A172 (cell line): ENCODE measurements at places on chromosomes 4 and X. TPM values are rescaled to one million over a fixed set of nuclear protein-coding genes. Genes with fewer than 3 reads are reported as not detected.
A peak's percentile ranks its signal among the peaks of the same experiment; 100 is the strongest.

GRCh38 chr4:54683616-54684346, 26.0 kb downstream of the KIT start:
- DNase-seq, result peak; percentile 18

- DNase-seq, result no peak
Measured at GRCh38 chrX:47664737-47665136, 5.8 kb upstream of the UXT start.

GRCh38 chr4:2275546-2276251, 13.8 kb upstream of the MXD4 start:
- no peak for DNase-seq

DNA sequence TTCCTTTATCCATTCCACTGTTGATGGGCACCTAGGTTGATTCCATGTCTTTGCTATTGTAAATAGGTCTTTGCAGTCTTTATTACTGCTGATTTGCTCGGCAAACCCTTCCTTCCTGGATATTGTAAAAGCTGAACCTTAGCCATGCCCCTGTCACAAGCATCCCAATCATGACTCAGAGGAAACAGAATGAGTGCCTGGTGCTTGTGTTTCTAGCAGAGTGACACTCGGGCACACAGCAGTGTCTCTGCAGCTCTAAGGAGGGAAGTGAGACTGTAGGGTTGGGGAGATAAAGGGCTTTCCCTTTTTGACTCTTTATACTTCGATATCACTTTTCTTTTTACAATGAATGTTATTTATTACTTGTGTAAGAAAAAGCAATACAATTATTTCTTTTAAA, 83.3 kb downstream of the AKAP4 start:
- no peak for DNase-seq

DNA sequence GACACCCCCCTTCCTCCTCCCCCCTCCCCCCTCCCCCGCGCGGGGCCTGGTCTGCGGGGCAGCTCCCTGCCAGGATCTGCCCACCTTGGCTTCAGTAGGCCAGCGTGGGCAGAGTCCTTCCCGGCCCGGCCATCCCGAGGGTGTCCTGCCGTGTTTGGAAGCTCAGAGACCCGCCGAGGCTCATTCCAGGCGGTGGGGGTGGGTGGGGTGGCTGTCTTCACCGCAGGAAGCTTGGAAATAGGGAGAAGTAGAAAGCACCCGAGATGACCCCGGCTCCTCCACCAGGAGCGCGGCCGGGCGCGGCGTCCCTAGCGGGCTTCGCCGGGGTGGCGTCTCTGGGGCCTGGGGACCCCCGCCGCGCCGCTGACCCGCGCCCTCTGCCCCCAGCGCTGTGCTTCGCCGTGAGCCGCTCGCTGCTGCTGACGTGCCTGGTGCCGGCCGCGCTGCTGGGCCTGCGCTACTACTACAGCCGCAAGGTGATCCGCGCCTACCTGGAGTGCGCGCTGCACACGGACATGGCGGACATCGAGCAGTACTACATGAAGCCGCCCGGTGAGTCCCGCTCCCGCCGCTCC, 1.6 kb downstream of the NAT8L start:
- DNase-seq, result no peak

DNA sequence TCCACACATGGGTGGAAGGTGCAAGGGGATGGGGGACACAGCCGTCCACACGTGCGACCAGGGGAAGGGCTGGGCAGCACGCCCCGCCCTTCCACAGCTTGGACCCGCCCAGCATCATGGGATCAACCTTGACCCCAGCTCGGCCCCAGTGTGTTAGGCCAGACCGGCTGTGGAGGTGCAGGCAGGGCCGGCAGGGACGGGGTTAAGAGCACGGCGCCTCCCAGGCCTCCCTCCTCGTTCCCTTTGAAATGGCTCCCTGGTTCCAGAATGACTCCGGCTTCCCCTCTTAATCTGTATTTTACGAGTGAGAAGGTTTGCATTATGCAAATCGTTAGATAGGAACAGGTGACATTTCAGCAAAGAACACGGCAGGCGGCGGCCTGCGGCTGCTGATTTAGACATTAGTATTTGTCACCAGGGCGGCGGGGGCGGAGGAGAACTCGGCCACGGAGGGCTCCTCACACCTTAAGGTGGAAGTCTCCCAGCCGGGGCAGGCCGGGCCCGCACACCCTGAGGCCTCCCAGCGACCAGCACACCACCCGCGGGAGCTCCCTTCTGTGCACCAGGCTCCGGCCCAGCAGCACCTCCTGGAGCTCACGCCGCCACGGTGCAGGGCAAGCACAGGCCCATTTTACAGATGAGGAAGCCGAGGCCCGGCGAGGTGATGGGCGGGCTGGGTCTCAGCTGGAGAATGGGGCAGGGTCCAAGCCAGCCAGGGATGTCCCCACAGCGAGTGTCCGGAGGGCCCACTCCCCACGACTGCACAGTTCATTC, 116.1 kb downstream of the FAM53A start:
- DNase-seq, result no peak

- no peak for DNase-seq
Measured at GRCh38 chrX:13008189-13008533, 33.3 kb downstream of the TMSB4X start.

- peak; percentile 95 for DNase-seq
Measured at GRCh38 chr4:87895964-87896621, 63.3 kb downstream of the MEPE start.

DNA sequence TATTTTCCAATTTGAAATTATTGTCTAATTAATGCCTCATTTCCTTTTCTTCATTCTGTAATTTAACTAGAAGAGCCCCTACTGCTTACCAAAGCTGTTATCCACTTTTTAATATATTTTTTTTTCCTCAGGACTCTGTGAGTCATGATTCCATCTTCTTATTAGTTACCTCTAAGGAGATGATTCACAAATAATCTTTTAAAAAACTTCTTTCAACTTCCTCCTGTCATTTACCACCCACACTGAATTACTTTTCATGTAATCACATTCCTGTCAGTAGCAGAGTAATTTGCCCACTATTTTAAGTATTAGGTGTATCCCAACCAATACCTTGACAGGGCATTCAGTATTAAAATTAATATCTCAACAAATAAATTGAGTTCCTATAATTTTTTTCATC, 470.9 kb upstream of the ADGRL3 start:
- DNase-seq, result peak; percentile 21

DNA sequence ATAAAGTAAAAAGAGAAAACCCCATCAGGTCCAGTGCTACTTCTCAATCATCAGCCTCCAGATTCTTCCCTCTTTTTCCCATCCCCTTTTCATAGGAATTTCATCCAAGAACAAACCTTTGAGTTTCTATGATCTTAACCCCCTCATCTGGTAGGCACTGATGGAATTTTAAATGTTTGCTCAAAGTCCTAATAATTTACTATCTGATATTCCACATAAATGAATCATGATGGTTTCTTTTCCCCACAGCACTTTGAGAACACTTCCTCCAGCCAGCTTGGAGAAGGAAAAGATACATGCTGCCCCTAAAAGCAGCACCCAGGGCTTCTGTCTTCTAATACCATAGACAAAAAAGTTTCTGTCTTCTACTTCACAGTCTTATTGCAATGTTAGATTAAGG, 19.4 kb upstream of the KLHL8 start:
- no peak for DNase-seq

GRCh38 chrX:40866893-40867292, 131.6 kb upstream of the MED14 start:
- peak; percentile 52 for DNase-seq

DNA sequence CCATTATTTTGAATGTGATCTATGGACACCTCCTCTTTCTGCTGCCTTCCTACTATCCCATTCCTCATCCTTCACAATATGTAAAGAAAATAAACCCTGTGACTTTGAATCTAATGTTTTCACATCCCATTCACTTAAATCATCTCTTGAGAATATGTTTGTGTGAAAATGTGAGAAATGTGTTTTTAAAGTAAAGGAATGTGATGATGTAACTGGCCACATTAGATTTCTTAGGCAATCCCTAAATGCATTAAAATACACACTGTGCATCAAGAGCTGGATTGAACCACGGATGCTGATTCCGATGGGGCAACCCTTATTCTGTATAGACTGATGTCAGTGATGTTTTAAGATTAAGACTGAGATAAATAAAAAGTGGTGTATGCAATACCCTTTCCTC, 558.9 kb upstream of the TENM3 start:
- DNase-seq, result no peak

GRCh38 chr4:7828793-7829301, 110.8 kb downstream of the AFAP1 start:
- DNase-seq, result peak; percentile 42

DNA sequence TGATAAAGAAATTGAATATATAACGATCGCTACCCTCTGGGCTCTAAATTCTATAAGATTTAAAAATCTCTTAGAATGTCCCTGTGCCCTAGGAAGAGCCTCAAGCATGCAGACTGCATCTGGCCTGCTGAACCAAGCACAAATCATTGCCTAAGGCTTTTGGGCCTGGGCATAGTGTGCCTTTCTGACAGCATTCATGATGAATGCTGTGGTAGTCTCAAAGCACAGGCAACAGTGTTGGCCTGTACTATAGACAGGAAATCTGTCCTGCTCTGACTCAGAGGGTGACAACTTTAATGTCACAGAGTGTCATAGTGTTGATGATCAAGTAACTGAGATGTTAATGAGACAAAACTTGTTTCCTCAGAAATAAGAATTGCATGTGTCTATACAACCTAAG, 717.3 kb downstream of the STIM2 start:
- DNase-seq, result no peak

DNA sequence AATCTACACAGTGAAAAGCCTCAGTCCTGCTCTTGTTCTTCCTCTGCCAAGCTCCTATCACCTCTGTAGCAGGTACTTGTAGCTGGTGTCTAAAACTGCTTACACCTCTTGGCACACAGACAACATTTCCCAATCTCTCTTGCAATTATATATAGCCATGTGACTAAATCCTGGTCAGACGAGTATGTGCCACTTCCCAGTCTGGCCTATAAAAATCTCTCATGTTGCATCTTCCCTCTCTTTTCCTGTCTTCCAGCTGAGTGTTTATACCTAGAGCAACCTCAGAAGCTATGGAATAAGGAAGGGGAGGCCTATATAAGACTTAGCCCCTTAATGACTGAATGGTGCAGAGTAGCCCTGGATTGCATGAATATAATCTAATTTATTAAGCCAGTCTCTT, 105.8 kb downstream of the RNF150 start:
- DNase-seq, result peak; percentile 28

DNA sequence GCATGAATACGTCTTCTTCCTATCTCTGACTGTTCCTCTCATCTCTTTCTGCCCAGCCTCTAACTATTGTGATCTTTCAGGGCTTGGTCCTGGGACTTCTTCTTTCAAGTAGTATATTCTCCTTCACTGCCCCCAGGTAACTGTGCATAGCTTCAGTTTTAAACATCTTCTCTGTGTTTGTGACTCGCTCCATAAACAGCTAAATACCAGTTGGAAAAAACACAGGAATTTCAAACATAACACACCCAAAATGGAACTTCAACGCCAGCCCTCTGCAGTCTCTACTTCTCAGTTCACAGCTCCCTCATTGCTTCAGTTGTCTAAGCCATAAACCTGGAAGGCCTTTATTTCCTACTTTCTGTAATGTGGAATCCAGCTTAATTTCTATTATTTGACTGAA, 16.6 kb downstream of the TRIML2 start:
- peak; percentile 62 for DNase-seq

- no peak for DNase-seq
Measured at GRCh38 chrX:108541286-108541685, 101.6 kb downstream of the COL4A5 start.

TMEM35A gene
- total RNA-seq, result not detected in 2 replicates

HHIP gene
- 0.19 and 0.47 TPM in 2 replicates for total RNA-seq

HAUS7 gene
- 55.7 and 62.6 TPM in 2 replicates for total RNA-seq

PCDH11X gene
- total RNA-seq, result not detected in 2 replicates

DIPK2B gene
- total RNA-seq, result not detected in 2 replicates

USP17L10 gene
- total RNA-seq, result not detected in 2 replicates

MAPK10 gene
- total RNA-seq, result 0.31 TPM in 1 of 2 replicates, not detected in the other

ARHGAP6 gene
- 0.28 and 0.38 TPM in 2 replicates for total RNA-seq

SPANXN4 gene
- total RNA-seq, result not detected in 2 replicates

MAGEA4 gene
- not detected in 2 replicates for total RNA-seq

IL15 gene
- total RNA-seq, result 7.8 and 8.2 TPM in 2 replicates

MAP9 gene
- 20.9 and 21.8 TPM in 2 replicates for total RNA-seq

SRPK3 gene
- total RNA-seq, result 0.59 and 2.2 TPM in 2 replicates

CCKAR gene
- total RNA-seq, result not detected in 2 replicates

SLC6A8 gene
- total RNA-seq, result 17.1 and 25.6 TPM in 2 replicates

FAM184B gene
- total RNA-seq, result not detected in 2 replicates

SERTM2 gene
- not detected in 2 replicates for total RNA-seq
